Kasumi-1 (cell line): ENCODE measurements at places on chromosomes 4 and X.

GRCh38 chr4:108834835-108835384, 72.1 kb upstream of the ETNPPL start:
- DNase-seq = peak; percentile 70

DNA sequence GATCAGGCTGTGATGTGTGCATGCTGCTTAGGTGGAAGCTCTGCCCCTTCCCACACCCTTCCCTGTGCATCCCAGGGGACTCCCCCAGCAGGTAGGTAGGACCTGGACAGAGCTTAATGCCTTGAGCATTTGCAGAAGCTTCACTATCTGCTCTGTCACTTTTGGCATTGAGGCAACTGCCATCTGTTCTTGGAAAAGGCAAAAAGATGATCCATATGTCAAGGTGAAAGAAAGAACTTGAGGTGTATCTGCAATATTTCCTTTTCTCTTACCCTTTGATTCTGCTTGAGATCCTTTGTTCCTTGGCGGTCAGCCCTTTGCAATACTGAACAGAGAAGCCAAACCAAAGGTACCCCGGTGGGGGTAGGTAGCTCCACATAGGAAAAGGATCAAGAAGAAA, 37.1 kb upstream of the TBC1D9 start:
- no peak for DNase-seq

DNA sequence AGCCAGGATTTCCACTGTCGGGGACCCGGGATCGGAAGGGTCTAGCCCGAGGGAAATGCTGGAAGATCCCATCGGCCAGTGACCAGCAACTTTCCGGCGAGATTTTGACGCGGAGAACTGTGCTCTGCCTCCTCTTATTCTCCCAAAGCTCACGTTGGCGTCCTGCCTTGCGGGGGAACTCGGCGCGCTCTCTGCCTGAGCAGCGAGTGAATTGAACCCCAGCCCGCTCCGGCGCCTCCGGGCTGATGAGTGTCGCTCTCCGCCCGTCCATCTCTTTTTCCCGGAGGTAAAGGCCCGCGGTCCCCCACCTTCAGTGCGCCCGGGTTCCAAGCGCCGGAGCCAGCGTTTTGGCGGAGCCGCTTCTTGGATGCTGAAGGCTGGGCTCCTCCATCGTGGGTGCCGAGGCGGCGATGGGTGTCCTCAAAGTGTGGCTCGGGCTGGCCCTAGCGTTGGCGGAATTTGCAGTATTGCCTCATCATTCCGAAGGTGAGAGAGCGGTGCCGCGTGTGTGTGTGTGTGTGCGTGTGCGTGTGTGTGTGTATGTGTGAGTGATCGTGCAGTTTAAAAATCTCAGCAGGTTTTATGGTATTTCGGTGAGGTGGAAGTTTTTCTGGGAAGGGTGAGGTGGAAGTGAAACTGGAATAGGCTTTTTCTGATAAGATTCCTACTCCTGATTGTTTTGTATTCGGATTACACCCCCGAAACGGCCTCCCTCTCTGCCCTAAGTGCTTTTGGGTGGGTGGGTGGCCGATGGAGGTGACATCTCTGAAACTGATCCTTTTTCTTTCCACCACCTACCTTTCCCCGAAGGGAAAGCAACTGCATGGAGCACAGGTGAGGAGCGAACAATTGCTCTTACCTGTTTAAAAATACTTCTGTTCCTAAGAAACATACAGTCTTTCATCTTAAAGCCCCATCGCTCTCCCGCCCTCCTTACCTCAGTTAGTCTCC, 752 bp downstream of the FRAS1 start:
- peak; percentile 20 for DNase-seq

DNA sequence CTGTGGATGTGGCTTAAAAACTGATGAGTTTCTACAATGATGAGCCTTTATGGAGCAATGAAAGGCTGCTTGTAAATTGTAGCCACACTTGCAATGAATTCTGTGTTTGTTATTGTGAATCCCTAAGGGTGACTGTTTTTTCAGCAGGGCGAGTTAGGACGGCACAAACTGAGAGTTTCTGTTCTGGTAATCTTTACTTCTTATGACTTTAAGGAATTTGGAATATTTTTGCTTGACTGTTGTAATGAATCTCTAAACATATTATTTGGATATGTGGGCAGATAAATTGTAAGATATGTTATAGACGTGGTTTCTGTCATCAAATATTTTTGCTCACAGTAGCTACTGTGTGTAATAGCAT, 22.2 kb downstream of the RBPJ start:
- DNase-seq = no peak

DNA sequence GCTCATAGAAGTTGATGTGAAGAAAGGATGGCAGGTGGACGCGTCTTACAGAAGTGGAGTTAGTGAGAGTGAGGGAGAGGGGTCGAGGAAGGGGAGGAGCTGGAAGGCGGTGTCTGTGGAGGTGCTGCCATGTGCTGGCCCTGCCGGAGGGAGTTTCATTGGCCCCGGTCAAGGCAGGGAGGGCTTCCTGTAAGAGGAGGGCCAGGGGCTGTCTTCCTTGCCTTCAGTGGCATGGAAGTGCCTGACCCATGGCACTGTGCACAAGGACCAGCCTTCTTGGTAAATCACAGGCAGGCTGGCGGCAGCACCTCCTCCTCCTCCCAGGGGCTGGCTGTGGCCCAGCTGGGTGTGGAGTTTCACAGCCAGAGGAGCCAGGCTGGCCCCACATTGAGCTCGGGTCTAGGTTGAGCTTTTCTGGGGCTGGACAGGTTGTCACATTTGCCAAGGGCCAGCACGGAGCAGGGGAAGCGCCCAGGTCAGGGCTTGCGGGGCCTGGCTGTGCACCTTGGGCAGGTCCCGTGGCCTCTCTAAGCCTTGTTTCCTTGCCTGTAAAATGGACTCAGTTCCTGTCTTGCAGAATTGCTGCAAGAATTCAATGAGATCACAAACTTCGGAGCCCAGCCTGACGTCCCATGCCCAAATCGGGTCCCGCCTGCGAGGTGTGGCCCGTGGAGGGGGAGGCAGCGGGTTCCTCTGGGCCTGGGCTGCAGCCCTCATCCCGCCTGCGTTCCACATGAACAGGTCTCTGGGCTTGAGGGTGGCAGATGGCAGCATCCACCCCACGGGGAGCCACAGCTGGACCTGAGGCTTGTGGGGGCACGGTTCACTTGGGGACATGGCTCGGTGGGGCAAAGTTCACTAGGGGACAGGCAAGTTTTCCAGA, 7.0 kb downstream of the HTRA3 start:
- no peak for DNase-seq

DNA sequence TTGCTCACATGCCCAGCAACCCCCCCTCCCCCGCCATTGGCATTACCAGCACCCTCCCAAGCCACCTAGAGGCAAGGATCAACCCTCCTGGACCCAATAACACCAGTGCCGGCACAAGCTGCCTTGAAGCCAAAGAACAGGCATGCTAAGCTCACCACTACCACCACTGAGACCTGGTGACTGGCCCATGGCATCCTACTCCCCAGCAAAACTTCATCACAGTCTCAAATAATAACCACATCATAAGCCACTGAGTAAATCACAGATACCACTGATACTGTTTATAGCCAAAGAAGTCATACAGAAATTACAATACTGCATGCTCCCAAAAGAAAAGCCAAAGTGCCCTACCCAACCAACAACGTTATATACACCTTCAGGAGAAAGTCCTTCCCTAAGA, 73.6 kb upstream of the RPL34 start:
- DNase-seq = no peak

GRCh38 chr4:113639326-113639725, 122.2 kb downstream of the CAMK2D start:
- DNase-seq = no peak

DNA sequence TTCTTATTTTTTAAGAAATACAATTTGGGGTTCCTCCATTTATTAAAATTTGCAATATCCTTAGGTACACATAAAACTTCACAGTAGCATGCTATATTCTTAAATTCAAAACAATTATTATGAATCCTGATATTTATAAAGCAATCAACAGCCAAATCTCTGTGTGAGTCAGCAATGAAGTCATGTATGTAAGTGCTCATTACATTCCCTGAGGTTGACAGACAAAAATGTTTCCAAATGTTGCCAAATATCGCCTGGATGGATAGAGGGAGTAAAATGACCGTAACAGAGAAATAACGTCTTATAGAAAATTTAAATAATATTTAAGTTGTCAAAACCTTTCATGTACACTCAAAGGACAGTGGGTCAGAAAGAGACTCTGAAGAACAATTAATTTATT, 220.0 kb downstream of the PCDH18 start:
- DNase-seq = no peak

GRCh38 chr4:68748181-68748991, 67.4 kb upstream of the UGT2B10 start:
- DNase-seq = no peak

DNA sequence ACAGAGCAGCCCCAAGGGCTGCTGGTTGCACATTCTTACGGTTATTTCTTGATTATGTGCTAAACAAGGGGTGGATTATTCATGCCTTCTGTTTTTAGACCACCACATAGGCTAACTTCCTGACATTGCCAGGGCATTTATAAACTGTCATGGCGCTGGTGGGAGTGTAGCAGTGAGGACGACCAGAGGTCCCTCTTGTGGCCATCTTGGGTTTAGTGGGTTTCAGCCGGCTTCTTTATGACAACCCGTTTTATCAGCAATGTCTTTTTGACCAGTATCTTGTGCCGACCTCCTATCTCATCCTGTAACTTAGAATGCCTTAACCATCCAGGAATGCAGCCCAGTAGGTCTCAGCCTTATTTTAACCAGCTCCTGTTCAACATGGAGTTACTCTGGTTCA, 212.4 kb upstream of the GRID2 start:
- DNase-seq = no peak

DNA sequence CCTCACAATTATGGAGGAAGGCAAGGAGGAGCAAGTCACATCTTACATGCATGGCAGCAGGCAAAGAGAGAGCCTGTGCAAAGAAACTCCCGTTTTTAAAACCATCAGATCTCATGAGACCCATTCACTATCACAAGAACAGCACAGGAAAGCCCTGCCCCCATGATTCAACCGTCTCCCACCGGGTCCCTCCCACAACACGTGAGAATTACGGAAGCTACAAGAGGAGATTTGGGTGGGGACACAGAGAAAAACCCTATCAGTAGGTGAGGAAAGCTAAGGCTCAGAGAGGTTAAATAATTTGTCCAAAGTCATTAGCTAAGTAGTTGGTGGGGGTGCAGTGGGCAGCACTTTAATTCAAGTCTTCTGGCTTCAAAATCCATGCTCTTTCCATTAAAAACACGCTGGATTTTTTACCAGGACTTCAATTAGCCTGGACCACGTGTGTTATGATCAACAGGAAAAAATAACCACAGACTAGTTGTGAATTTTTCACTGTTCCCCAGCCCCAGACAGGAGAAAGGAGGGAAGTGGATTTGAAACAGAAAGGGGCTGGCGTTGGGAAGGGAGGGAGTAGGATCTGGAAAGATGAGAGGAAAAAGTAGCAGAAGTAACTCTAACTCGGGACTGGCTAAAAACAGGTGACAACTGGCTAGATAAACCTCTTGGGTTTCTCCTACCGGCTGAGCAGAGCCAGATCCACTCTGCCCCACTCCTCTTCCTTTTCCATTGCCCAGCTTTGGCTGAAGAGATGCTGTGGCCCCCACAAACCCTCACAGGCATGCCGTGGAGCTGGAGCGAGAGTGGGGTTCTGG, 986 bp downstream of the MTMR8 start:
- DNase-seq = no peak

GRCh38 chrX:131219271-131219670, 69.8 kb downstream of the IGSF1 start:
- DNase-seq = no peak

- no peak for DNase-seq
These were observed 95.5 kb upstream of the WDR44 start for GRCh38 chrX:118250445-118250844.

- DNase-seq = no peak
These were observed 14.2 kb downstream of the CHST7 start for GRCh38 chrX:46587753-46588171.

DNA sequence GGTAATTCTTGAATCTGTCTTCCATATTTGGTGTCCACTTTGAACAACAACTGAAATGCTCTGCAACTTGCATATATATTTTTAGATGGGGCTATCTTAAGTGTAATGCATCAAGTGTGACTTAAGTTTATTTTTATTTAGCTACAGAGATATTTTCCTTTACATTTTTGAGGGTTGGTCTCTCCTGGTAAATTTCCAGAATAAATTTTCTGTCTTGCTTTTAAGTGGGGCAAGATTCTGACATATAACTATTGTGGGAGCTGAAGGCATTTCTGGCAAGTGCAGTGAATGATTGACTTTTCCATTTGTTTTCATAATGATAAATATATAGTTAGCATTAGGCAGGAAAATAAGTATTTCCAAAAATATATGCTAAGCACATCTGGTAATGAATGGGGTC, 18.8 kb downstream of the UNC5C start:
- DNase-seq = no peak

GRCh38 chr4:5918331-5918985, 25.6 kb upstream of the CRMP1 start:
- DNase-seq = no peak

GRCh38 chrX:68196939-68197791, 236.1 kb downstream of the OPHN1 start:
- peak; percentile 32 for DNase-seq

DNA sequence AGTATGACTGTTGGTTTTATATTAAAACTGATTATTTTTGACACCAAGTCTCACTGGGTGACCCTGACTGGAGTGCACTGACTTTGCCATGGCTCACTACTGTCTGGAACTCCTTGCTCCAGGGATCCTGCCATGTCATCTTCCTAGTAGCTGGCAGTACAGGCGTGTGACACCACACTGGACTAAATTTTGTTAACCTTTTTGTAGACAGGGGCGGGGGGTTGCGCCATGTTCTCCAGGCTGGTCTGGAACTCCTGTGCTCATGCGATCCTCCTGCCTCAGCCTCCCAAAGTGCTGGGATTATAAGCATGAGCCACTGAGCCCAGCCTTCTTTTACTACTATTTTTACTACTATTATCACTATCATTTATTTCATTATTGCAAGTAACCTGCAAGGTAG, 8.9 kb downstream of the XAGE1A start:
- no peak for DNase-seq

GRCh38 chr4:114684462-114684861, 85.9 kb downstream of the UGT8 start:
- DNase-seq = no peak

DNA sequence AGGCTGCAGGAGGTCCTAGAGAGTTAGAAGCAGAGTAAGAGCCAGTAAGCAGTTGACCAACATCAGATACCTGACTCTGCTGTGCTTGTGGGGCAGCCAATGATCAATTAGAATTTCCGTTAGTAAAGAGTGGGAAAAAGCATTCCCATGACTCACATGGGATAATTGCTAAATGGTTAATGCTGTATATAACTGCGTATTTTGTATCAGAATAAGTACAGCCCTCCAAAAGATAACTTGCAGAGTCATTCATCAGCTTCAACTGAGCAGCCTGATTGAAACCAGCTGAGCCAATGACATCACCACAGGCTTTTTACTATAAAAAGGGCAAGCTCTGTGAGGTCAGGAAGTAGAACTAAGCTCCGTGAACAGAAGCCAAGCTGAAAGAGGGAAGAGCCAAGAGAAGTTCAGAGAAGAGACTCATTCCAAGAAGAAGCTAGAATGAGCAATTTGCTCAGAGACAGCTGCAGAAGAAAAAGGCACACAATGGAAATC, 67.9 kb downstream of the PPP3CA start:
- peak; percentile 82 for DNase-seq

GRCh38 chrX:20309806-20310205, 43.1 kb upstream of the RPS6KA3 start:
- DNase-seq = no peak
